AG10803 (cell line): ENCODE measurements at places on chromosomes 7 and 10.

DNA sequence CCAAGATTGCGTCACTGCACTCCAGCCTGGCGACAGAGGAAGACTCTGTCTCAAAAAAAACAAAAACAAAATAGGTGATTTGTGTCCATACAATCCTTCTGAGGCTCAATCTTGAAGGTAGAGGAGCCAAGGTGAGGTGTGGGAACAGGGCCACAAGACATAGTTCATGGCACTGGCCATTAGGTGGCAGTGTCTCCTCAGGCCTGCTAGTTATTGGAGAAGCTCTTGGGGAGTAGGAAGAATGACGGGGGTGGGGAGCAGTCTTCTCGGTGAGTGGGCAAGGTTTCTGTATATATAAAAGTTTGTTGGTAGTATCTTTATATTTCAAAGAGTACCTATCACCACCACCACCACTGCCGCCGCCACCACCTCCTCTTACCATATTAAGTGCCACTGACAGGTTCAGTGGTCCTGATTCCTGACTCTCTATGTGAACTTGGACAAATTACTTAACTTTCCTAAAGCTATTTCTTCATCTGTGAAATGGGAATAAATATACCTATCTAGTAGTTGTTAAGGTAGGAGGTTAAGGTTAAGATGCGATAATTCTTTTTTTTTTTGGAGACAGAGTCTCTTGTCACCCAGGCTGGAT is 24.0 kb downstream of the CCSER2 start:
- DNase-seq: peak; percentile 60

GRCh38 chr10:132232023-132232951 is 45.5 kb downstream of the DPYSL4 start:
- DNase-seq: no peak

DNA sequence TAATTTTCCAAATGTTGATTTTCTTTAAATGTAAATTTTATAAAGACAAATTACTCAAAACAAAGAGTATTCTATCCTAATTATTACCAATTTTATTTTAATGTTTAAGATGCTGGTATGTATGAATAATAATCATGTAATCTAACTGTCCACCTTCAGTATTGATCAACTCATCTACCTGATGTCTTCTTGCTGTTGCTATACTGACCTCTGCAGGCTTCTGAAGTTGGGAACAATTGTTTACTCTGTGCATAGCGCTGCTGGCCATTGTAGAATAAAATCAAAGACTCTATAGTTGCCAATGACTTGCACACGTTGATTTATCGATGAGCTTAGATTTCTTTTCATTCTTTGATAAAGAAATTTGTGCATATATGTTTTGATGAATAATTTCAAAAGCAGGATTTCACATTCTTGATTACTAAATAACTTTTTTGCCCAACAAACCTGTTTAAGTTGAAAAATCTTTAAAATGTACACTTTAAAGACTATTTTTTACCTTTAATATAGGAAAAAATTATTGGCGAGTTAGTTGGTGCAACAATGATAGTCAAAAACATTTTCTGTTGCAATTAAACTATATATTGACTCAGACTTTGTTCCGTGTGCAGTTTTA is 282.3 kb downstream of the TFEC start:
- DNase-seq: peak; percentile 32

DNA sequence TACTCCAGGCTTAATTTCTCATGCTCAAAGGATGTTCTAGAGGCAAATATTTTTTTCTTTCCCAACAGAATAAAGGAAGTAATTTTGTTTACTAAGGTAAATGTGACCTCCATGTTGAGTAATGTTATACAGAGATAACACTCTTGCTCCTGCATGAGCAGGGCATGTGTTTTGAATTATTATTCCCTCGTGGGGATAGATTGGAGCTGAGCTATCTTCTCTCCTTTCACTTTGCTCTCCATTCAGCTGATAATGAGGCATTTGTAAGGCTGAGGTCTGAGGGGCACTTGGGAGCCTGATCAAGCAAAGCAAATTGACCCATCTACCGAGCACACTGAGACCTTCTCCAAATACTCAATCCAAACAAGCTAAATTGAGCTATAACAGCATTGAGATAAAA is 50.7 kb upstream of the GHITM start:
- no peak for DNase-seq

DNA sequence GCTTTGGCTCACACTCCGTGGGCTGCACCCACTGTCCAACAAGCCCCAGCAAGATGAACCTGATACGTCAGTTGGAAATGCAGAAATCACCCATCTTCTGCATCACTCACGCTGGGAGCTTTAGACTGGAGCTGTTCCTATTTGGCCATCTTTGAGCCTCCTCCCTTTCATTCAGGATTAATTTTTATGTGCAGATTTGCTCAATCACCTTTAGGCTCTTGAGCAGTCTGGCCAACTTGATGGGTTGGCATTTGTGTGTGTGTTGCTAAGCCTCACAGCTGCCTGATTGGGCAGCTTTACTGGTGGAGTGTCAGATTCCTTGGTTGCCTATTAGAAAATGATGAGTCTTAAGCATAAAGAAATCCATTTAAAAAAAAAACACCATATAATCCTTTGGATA is 236.1 kb downstream of the KIF20B start:
- DNase-seq: no peak

- DNase-seq: no peak
These were observed 97.3 kb downstream of the WNT2 start for GRCh38 chr7:117225536-117225935.

GRCh38 chr10:26780793-26781601 is 79.8 kb downstream of the ABI1 start:
- DNase-seq: peak; percentile 88

DNA sequence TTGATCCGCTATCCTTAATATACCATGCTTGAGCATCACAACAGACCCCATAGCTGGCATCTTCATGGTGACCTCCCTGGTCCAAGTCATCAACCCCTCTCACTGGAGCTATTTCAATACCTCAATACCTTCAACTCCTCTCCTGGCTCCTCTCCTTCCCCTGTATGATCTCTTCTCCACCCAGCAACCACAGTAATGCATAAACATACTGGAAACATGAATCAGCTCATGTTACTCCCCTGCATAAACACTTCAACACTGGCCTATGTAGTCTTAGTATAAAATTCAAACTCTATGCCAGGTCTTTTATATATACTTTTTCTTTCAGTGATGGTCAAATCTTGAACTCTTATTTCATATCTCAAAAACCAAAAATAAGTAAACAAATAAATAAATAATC is 31.8 kb upstream of the TMEM273 start:
- DNase-seq: peak; percentile 27

- DNase-seq: no peak
These were observed 237.4 kb downstream of the PCLO start for GRCh38 chr7:82925331-82925730.

- no peak for DNase-seq
These were observed 55.7 kb upstream of the CDK1 start for GRCh38 chr10:60722623-60723022.

- no peak for DNase-seq
These were observed 8.0 kb upstream of the ELFN1 start for GRCh38 chr7:1662101-1662500.

DNA sequence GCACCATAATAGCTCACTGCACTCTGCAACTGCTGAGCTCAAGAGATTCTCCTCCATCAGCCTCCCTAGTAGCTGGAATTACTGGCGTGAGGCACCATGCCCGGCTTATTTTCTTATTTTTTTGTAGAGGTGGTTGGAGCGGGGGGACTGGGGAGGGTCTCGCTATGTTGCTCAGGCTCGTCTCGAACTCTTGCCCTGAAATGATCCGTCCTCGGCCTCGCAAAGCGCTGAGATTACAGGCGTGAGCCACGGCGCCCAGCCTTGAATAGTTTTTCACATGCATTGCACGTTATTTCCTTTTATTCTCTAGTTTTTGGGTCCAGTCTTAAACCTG is 526 bp upstream of the LAMTOR4 start:
- DNase-seq: no peak
